ENCODE measurements at places on chromosomes 6 and 20.

- H3K36me3 ChIP-seq = no peaks in the 10 kb centered on the region
- no peaks in the 10 kb centered on the region for H3K4me1 ChIP-seq
- no peak for DNase-seq
- H3K4me3 ChIP-seq = no peak overlapping the region
Measured at GRCh38 chr6:4459996-4460395, 316.2 kb upstream of the CDYL start.

- H3K4me1 ChIP-seq = peaks cover 17% of the 10 kb centered on the region
- no peak overlapping the region for H3K4me3 ChIP-seq
- H3K36me3 ChIP-seq = no peaks in the 10 kb centered on the region
- no peak for DNase-seq
Measured at GRCh38 chr6:113762641-113763040, 94.5 kb upstream of the MARCKS start.

GRCh38 chr6:154457046-154457713 is 53.3 kb downstream of the CNKSR3 start:
- H3K4me3 ChIP-seq = no peak overlapping the region
- H3K36me3 ChIP-seq = no peaks in the 10 kb centered on the region
- no peak for DNase-seq
- no peak overlapping the region for H3K27ac ChIP-seq
- H3K27me3 ChIP-seq = peaks cover 14% of the 10 kb centered on the region

DNA sequence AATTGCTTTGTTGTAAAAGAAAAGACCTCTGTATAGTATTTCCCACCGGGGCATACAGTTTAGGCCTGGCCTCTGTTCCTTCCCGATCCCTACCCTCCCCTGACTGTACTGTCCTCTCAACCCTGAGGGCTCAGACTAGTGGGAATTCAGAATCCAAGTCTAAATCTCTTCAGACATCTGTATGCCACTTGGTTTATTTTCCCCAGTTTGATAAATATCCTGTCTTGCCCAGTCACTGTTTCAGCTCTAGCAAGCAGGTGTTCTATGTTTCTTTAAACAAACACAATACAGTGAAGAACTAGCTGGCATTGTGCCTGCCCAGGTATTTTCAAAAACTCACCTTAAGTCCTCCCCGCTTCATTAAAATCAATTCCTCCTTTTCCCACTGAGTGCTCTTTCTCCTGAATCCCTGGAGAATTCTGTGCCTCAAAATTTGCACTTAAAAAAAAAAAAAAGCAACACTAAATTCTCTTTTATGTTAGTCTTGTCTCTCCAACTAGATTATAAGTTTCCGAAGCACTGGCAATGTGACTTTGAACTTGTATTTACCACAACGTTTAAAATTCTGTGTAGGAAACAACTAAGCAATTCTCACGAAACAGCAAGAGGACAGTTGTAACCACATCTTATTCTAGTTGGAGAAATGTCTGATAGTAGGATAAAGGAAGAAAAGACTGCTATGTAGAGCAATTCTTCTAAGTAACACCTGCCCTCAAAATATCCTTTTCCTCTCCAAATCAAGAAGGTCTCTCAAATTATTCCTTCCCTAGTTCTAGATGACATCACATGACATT is 112.0 kb upstream of the CARMIL1 start:
- no peaks in the 10 kb centered on the region for H3K4me1 ChIP-seq
- H3K27me3 ChIP-seq = no peaks in the 10 kb centered on the region
- H3K27ac ChIP-seq = no peak overlapping the region
- no peak overlapping the region for H3K4me3 ChIP-seq

GRCh38 chr6:6711832-6712448 is 123.4 kb downstream of the LY86 start:
- peak overlapping the region; percentile 93 for H3K27ac ChIP-seq
- peaks cover 30% of the 10 kb centered on the region for H3K4me1 ChIP-seq
- DNase-seq = peak; percentile 68

DNA sequence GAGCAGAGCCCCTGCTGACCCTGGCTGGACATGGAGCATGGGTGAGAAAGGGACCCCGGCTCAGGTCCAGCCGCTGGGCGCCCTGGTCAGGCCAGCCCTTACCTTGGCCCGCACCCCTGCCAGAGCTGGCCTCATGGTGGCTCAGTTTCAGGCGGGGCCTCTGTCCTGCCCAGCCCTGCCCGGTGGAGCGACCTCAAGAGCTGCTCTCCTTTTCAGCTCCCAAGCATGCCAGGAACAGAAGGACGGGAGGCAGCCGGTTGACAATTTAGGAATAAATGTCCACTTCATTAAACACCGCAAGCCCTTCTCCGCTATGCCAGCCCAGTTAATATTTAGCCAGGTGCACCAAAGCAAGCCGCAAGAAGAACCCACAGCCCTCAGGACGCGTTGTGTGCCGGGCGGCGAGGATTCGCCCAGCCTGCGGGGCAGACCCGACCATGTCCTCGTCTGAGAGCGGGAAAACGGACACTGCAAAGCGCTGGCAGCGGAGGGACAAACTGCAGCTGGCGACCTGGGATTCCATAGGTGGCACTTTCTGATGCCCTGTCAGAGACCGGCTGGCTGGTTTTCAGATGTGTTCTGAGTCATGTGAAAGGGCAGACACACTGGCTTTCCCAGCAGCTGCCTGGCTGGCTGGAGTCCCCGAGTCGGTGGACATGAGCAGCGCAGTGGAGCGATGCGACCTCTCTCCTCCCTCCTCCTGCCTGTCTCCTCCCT is 221.9 kb downstream of the TTLL2 start:
- H3K27ac ChIP-seq = no peak overlapping the region
- H3K4me3 ChIP-seq = no peak overlapping the region
- peaks cover 5% of the 10 kb centered on the region for H3K27me3 ChIP-seq
- H3K4me1 ChIP-seq = no peaks in the 10 kb centered on the region

- peaks cover 8% of the 10 kb centered on the region for H3K4me1 ChIP-seq
- no peak overlapping the region for H3K27ac ChIP-seq
- H3K36me3 ChIP-seq = no peaks in the 10 kb centered on the region
- no peak overlapping the region for H3K4me3 ChIP-seq
- DNase-seq = no peak
- H3K27me3 ChIP-seq = no peaks in the 10 kb centered on the region
Measured at GRCh38 chr20:48066246-48066645, 281.0 kb upstream of the SULF2 start.

- no peak overlapping the region for H3K4me3 ChIP-seq
- H3K36me3 ChIP-seq = no peaks in the 10 kb centered on the region
- DNase-seq = no peak
- H3K27ac ChIP-seq = peak overlapping the region; percentile 33
- peaks cover 5% of the 10 kb centered on the region for H3K4me1 ChIP-seq
Measured at GRCh38 chr6:136411453-136412354, 122.1 kb upstream of the BCLAF1 start.

- no peaks in the 10 kb centered on the region for H3K4me1 ChIP-seq
- no peaks in the 10 kb centered on the region for H3K36me3 ChIP-seq
- H3K27me3 ChIP-seq = peaks cover 5% of the 10 kb centered on the region
- DNase-seq = no peak
Measured at GRCh38 chr6:38784506-38785235, 69.6 kb downstream of the DNAH8 start.

- H3K27ac ChIP-seq = no peak overlapping the region
- H3K4me1 ChIP-seq = peaks cover 9% of the 10 kb centered on the region
- peaks cover 87% of the 10 kb centered on the region for H3K27me3 ChIP-seq
- no peaks in the 10 kb centered on the region for H3K36me3 ChIP-seq
Measured at GRCh38 chr6:35215665-35216411, 2.1 kb downstream of the SCUBE3 start.

GRCh38 chr6:119459207-119459974 is 109.8 kb upstream of the MAN1A1 start:
- H3K36me3 ChIP-seq = peaks cover 16% of the 10 kb centered on the region
- H3K4me1 ChIP-seq = peaks cover 30% of the 10 kb centered on the region
- no peaks in the 10 kb centered on the region for H3K27me3 ChIP-seq
- peak overlapping the region; percentile 43 for H3K27ac ChIP-seq

DNA sequence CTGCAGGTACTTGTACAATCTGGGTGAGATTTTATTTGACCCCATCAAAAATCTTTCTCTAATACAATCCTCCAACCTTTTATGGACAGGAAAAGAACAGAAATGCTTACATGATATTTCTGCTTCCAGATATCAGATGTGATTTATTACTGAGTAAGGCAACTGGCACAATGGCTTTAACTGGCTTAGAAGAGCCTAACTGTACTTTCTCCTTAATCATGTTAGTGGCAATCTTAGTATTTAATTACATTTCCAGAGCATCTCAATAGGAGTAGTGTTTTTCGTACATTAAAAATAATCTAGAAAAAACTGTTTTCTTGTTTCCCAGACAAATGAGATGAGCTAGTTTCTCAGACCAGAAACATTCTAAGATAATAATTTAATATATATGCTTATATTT is 251.6 kb downstream of the KCNQ5 start:
- H3K27me3 ChIP-seq = no peaks in the 10 kb centered on the region
- no peak overlapping the region for H3K4me3 ChIP-seq

- no peak overlapping the region for H3K27ac ChIP-seq
- H3K4me3 ChIP-seq = no peak overlapping the region
- peaks cover 12% of the 10 kb centered on the region for H3K4me1 ChIP-seq
- no peaks in the 10 kb centered on the region for H3K36me3 ChIP-seq
Measured at GRCh38 chr6:143112084-143112768, 51.5 kb downstream of the AIG1 start.

- peak overlapping the region; percentile 98 for H3K4me3 ChIP-seq
- peak overlapping the region; percentile 95 for H3K27ac ChIP-seq
- peaks cover 24% of the 10 kb centered on the region for H3K4me1 ChIP-seq
- no peak for DNase-seq
Measured at GRCh38 chr6:158999154-158999665, 792 bp downstream of the RSPH3 start.

GRCh38 chr6:53241938-53242337 is 93.3 kb upstream of the GCM1 start:
- H3K4me1 ChIP-seq = peaks cover 100% of the 10 kb centered on the region
- H3K27ac ChIP-seq = peak overlapping the region; percentile 97
- peaks cover 17% of the 10 kb centered on the region for H3K36me3 ChIP-seq
- DNase-seq = no peak

DNA sequence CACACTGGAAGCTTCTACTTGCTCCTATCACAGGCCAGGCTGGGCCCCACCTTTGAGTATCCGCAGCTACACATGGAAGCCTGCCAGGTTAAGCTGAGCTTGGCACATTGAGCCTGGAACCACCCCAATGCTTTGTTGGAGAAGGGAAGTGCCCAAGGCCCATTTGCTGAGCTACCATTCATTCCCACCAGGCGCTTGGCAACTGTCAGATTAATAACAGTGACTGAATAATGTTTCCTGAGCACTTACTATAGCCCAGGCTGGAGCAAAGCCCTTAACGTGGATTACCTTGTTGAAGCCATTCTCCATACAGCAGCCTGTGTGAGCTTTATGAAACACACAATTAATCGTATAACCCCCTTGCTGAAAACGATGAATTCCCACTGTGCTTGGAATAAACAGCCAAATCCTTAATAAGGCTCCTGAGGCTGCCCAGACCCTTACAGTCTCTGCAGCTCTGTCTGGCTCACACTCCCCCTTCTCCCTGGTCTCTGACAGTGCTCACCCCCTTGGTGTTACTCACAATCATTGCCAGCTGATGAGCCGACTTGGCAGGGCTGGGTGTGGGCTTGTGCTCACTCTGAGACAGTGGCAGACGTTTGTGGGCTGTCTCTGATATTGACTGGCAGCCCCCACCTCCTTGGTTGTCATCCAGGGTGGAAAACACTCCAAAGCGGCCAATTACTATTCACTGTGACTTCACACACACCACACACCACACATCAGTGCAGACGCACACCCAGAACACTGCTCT is 357.1 kb downstream of the MAFB start:
- no peaks in the 10 kb centered on the region for H3K4me1 ChIP-seq
- no peak for DNase-seq
- no peak overlapping the region for H3K27ac ChIP-seq
- H3K27me3 ChIP-seq = no peaks in the 10 kb centered on the region
- H3K4me3 ChIP-seq = no peak overlapping the region
- H3K36me3 ChIP-seq = no peaks in the 10 kb centered on the region

DNA sequence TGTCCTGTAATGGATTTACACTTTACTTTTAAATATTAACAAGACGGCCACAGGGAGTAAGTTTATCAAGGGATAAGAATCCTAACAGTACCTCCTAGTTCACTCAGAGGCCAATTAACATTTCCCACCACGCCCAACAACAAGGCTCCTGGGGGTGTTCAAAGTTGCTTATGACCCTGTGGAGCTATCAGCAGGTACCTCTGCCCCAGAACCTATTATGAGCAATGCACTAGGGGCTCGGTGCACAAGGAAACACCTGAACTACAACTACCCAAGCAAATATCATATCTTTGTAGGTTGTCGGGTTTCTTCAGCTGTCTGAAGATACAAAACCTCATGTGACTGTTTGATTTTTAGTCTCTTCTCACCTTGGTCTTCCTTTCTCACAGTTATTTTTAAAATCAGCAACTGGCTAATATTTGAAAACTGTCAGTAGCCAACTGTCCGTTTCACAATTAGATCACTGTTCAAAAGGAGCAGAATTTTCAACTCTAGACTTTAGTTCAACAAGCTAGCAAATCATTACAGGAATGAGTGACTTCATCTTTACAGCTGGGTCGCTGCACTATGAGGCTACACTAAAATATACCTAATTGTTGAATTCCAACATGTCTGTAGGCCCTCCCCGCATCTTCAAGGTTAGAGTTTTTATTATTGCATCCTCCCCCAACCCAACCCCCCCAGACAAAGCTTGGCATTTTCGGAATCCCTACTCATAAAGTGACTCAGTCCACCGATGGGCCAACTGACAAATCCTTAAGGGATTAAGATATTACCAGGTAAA is 38.1 kb downstream of the B4GALT5 start:
- no peak overlapping the region for H3K4me3 ChIP-seq
- no peaks in the 10 kb centered on the region for H3K36me3 ChIP-seq
- no peaks in the 10 kb centered on the region for H3K27me3 ChIP-seq
- no peak overlapping the region for H3K27ac ChIP-seq
- peaks cover 46% of the 10 kb centered on the region for H3K4me1 ChIP-seq

DNA sequence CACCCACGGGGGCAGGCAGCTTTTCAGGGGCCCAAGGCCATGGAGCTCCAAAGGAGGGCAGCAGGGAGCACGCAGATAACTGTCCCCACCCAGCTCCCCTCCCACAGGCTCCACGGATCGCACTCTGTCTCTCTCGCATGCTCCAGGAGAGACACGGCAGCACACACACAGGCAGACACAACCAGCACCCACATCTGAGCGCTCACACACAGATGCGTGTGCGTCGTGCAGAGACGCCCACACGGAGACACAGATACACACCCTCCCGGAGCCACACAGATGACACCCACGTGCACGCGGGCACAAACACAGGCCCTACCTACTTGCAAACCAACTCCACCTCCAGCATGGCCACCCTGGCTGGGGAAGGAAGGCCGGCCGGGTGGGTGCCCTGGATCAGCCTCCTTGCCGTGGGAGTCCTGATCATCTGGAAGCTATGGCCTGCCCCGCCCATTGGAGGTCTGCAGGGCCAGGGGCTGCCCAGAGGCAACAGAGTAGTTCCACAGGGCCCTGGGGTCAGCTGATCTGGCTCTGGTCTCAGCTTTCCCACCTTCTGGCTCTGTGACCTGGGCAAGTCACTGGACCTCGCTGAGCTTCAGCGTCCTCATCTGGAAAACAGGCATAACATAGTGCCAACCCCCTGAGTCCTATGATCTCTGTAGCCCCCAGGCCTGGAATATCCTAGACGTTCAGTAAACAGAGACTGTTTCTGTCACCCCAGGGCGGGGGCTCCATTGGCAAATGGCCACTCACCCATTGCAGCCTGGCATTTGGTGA is 31.5 kb downstream of the AAR2 start:
- H3K36me3 ChIP-seq = no peaks in the 10 kb centered on the region
- no peaks in the 10 kb centered on the region for H3K4me1 ChIP-seq
- no peak overlapping the region for H3K27ac ChIP-seq
- H3K27me3 ChIP-seq = no peaks in the 10 kb centered on the region

All from naive B cell (primary cell).